ENCODE measurements at places on chromosomes 1 and 21. TPM values are rescaled to one million over a fixed set of nuclear protein-coding genes. Genes with fewer than 3 reads are reported as not detected.
A peak's percentile ranks its signal among the peaks of the same experiment; 100 is the strongest.

CRYAA gene
- total RNA-seq: not detected

OLIG2 gene
- not detected for total RNA-seq

PKN2 gene
- total RNA-seq: 55.1 TPM

- no peak for DNase-seq
These were observed 86.7 kb downstream of the PTPRU start for GRCh38 chr1:29322861-29323585.

GRCh38 chr1:95176861-95177260 lies 57.1 kb upstream of the RWDD3 start:
- no peak for DNase-seq

- no peak for DNase-seq
These were observed 57.6 kb downstream of the FAF1 start for GRCh38 chr1:50902419-50902818.

GRCh38 chr1:19229828-19230325 lies 19.8 kb upstream of the UBR4 start:
- DNase-seq: no peak

DNA sequence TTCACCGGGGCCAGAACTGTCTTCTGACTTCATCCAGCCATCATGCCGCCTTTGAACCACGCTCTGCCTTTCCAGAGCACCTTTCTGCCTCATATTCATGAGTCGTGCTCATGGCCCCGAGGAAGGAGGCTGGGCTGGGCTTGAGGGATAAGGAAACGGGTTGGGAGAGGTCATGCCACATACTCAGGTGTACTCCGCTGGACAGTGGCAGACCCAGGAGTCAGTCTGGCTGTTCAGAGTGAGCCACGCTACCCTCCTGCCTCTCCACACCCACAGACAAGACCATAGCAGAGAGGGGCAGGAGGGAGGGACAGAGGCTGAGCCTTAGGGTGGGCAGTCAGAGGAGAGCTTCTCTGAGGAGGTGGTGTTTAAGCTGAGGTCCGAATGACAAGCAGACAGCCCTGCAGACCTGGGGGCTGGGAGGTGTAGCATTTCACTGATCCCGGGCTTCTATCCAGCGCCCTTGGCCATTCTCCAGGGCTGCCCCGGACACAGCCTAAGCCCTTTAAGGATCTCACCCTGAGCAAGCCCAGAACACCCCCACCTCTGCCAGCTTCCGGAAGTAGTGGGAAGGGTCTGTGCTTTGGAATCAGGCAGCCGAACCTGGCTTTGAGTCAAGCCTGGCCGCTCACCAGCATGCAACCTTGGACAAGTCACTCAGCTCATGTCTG lies 102.3 kb downstream of the LACTBL1 start:
- DNase-seq: no peak

- DNase-seq: no peak
These were observed 1.2 kb upstream of the ATP13A2 start for GRCh38 chr1:17012775-17013490.

DNA sequence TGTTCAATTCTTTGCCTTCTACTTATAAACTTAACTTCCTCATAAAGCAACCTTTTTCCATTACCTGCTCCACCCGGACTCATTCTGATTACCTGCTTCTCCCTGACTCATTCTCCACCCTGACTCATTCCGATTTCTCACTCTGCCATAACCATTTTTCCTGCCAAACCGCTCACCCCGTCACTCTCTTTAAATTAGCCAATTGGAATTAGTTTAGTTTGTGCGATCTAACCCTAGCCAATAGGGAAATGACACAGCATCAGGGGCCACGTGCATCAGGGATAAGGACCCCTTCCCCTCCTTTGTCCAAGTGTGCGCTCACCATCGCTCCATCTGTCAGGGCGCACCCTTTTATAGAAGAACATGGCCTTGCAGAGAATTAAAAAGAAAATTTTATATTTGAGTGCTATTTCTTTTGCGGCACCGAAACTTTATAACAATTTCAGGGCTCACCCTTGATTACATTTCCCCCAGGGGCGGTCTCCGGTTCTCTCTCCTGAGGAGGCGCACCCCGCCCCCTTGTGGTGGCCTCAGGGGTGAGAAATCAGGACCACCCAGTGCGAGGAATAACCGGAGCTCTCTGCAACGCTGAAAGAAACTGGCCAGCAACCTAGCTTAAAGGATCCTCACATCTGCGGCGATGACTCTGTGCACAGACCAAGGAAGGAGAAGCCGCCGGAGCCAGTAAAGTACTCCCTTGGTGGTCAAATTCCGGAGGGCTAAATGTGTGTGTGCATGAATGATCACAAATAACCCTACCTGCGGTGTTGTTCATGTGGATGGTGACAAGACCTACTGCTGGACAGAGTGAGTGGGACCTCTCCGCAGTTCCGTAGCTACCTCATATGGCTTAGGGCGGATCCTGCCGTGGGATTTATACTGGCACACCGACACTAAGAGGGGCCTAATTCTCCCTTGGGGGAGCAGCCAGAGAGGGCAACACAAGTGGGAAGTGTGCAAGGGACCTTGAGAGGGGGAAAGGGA lies 30.3 kb upstream of the CBR3 start:
- peak; percentile 41 for DNase-seq

DNA sequence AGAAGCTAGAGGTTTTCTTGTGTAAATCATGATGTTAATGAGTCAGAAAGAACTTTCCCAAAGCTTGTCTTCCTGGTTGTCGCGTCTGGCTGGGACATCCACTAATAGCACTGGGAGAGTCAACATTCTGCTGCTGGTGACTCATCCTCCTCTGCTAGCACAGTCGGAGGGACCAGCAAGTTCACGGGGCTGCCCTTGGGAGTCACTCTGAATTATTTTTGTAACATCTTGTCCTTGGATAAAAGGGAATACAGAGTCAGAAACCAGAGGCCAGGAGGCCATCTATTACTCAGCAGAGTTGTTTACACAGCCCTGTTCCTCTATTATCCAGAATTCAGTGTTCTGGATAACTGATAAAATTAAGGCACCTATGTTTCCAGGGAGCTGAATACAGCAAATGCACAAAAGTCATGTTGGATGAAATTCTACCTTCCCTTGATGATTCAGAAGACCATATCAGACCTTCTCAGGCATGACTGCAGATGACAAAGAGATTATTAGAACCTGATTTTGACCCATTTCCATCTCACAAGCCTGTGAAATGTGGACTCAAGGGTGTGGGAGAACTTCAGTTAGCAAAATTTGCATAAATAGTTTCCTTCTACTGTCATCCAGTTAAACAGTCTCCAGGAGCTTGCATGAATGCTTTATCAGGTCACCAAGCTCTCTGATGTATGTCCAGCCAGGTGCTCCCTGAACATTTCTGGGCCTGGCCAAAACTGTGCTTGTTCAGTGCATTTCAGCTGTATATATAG lies 68.1 kb downstream of the JAK1 start:
- peak; percentile 93 for DNase-seq
